A673 (cell line): ENCODE measurements at places on chromosomes 6 and 20. TPM values are rescaled to one million over a fixed set of nuclear protein-coding genes. Genes with fewer than 3 reads are reported as not detected.

DNA sequence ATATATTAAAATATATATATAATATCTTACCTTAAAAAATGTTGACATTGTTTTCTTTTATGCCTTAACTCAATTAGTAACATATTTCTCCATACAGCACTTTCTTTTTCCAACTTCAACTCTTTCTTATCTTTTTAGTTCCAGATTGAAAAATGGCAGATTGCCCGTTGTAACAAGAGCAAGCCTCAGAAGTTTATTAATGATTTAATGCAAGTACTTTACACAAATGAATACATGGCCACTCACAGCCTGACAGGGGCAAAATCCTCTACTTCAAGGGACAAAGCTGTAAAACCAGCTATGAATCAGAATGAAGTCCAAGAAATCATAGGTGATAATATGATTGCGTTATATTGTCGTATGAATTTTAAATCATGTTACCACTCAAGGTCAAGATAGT is 29.4 kb upstream of the KIAA1586 start:
- no peaks in the 10 kb centered on the region for H3K36me3 ChIP-seq
- no peaks in the 10 kb centered on the region for H3K27me3 ChIP-seq
- H3K4me1 ChIP-seq: no peaks in the 10 kb centered on the region
- no peak overlapping the region for H3K27ac ChIP-seq

- no peaks in the 10 kb centered on the region for H3K27me3 ChIP-seq
- no peaks in the 10 kb centered on the region for H3K36me3 ChIP-seq
- H3K27ac ChIP-seq: no peak overlapping the region
- H3K4me3 ChIP-seq: no peak overlapping the region
Observed at GRCh38 chr6:79453558-79454042, 83.6 kb downstream of the LCA5 start.

DNA sequence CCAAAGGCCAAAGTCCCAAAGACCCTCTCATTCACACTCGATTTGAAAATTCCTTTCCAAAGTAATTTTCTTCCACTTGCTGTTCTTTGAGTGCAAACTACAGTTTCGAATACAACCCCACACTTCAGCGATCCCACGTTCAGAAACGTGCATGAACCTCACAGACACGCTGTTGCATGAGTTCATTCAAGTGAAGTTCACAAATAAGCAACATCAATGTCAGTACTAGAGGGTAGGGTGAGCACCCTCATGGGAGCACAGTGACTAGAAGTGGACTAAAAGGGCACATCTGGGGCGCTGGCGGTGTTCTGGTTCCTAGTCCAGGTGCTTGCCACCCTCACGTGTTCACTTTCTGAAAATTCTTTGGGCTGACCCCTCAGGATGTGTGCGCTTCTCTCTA is 59.0 kb downstream of the FAM50B start:
- peaks cover 20% of the 10 kb centered on the region for H3K4me1 ChIP-seq
- no peak for DNase-seq
- no peaks in the 10 kb centered on the region for H3K27me3 ChIP-seq
- H3K4me3 ChIP-seq: no peak overlapping the region

- no peaks in the 10 kb centered on the region for H3K36me3 ChIP-seq
- H3K4me1 ChIP-seq: peaks cover 43% of the 10 kb centered on the region
- H3K27me3 ChIP-seq: no peaks in the 10 kb centered on the region
- no peak overlapping the region for H3K4me3 ChIP-seq
- no peak overlapping the region for H3K27ac ChIP-seq
Observed at GRCh38 chr6:20703049-20703448, 168.8 kb downstream of the CDKAL1 start.

DNA sequence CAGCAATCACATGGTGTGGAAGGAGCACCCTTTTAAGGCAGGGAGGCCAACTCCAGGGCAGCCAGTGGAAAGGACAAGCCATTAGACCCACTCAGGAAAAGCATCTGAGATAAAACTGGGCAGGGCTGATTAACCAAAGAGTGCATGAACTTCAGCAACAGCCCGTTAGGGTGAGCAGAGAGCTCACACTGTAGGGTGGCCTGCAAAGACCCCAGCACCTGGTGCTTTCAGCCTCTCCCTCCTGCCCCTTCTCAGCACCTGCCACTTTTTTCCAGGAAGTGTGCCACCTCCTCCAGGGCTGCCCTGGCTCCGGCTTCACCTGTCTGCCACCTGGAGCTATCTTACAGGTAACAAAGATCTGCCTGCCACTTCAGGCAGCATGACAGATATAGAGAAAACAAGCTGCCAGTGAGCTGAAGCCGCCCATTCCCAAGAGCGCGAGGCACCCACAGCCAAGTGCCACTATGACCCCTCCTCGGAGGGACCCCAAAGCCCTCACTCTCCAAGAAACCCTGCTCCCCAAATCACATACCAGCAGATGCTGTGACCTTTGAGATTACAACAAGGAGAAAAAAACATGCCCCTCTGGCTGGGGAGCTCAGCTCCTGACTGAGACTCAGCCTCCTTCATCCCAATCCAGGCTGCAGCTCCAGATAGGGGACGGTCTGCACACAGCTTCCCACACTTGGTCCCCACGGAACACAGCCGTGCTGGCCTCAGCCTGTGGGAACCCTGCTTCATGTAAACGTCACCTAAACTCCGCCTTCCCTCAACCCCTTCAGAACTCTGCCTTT is 71.2 kb downstream of the ABHD12 start:
- no peak for DNase-seq
- H3K4me1 ChIP-seq: no peaks in the 10 kb centered on the region
- no peaks in the 10 kb centered on the region for H3K27me3 ChIP-seq
- H3K4me3 ChIP-seq: no peak overlapping the region
- no peaks in the 10 kb centered on the region for H3K36me3 ChIP-seq

DNA sequence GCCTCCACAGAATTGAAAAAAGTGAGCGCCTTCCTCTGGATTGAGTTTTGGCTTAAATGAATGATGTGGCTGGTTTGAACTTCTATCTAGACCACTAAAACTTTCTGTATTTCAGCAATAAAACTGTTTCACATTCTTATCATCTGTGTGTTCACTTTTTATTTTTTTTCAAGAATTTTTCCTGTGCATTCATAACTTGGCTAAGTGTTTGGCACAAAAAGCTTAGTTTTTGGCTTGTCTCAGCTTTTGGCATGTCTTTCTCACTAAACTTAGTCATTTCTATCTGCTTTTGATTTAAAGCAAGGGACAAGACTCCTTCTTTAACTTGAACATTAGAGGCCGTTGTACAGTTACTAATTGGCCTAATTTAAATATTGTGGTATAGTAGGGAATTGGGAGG is 1015.1 kb downstream of the EPHA7 start:
- no peaks in the 10 kb centered on the region for H3K4me1 ChIP-seq
- H3K27me3 ChIP-seq: no peaks in the 10 kb centered on the region
- DNase-seq: no peak
- no peak overlapping the region for H3K4me3 ChIP-seq
- H3K36me3 ChIP-seq: no peaks in the 10 kb centered on the region

DNA sequence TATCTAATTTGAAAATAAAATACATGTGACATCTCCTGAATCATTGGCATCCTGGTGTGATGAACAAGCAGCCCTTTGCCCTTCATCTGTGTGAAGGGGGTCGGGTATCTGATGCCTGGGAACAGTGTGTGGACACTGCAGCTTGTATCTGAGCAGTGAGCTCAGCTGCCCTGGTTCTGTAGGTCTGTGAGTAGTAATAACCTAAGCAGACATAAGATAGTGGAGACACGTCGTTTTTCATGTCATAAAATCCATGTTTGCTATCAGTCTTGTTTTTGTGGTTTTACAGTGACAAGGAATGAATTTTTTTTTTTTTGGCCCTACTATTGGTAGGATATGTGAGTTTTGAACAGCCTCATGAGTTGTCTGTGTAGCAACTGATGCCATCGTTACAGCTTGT is 133.0 kb downstream of the JARID2 start:
- H3K4me1 ChIP-seq: peaks cover 7% of the 10 kb centered on the region
- H3K4me3 ChIP-seq: no peak overlapping the region
- no peak for DNase-seq
- H3K27ac ChIP-seq: no peak overlapping the region
- no peaks in the 10 kb centered on the region for H3K27me3 ChIP-seq
- no peaks in the 10 kb centered on the region for H3K36me3 ChIP-seq

- peaks cover 22% of the 10 kb centered on the region for H3K4me1 ChIP-seq
- no peaks in the 10 kb centered on the region for H3K36me3 ChIP-seq
- H3K4me3 ChIP-seq: no peak overlapping the region
- H3K27ac ChIP-seq: no peak overlapping the region
Observed at GRCh38 chr6:82408952-82409431, 45.4 kb downstream of the TPBG start.

DNA sequence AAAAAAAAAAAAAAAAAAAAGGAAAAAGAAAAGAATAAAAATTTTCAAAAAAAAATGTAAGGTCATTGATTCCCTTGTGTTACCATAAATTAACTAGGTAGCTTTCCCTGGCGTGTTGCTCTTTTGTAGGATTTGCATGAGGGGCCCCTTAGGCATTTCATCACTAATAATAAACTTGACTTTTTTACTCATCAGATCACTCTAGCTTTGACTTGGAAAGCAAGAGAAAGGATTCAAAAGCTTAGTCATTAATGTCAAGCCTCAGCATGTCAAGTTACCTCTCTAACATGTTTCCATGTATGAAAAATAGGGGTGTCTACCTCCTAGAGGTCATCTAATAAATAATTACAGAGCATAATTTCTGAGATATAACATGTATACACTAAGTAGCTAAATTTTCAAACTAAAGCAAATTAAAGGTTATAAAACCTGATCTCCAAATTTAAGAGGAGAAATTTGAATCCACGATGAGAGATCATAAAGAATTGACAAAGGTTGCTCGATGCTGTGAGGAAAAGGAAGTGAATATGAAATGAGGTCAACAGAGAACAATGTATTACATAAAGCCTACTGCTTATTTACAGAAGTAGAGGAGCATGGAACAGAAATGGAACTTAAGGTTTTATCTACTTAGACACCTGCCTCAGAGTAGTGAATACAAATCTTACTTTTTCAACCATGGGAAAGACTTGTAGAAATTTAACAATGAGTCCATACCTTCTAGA is 86.8 kb downstream of the ARHGAP18 start:
- no peaks in the 10 kb centered on the region for H3K36me3 ChIP-seq
- no peaks in the 10 kb centered on the region for H3K4me1 ChIP-seq
- H3K4me3 ChIP-seq: no peak overlapping the region
- no peak for DNase-seq

- no peak overlapping the region for H3K4me3 ChIP-seq
- H3K4me1 ChIP-seq: peaks cover 15% of the 10 kb centered on the region
- DNase-seq: no peak
- H3K27ac ChIP-seq: no peak overlapping the region
- no peaks in the 10 kb centered on the region for H3K27me3 ChIP-seq
Observed at GRCh38 chr20:35726842-35727711, 15.0 kb downstream of the RBM39 start.

DNA sequence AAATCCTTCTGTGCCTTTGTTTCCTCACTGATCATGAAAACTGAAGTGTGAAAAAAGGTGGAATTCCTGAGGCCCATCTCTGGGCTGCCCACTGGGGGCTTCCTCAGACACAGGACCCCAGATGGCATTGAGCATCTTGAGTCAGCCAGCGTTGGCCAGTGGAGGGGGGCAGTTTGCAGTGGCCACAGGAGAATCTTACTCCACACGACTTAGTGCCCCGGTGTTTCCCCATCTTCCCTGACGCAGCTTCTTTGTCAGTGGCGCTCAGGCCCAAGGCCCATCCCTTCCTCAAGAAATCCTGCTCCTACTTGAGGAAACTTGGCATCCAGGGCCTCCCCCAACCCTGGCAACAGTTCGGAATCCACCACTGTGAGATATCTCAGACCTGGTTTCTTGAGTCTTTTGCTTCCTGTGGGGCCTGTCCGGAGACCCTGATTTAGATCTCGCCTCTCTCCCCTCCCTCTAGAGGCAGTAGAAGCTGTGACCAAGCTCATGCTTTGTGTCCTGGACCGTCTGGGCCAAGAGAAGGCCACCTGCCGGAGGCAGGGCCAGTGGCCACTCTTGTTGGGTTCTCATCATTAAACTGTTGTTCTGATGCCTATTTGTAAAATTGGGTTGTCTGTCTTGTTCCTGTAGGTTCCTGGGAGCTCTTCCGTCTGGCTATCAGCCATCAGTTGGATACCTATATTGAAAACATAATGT is 20.2 kb upstream of the DLGAP4 start:
- no peaks in the 10 kb centered on the region for H3K27me3 ChIP-seq
- H3K4me3 ChIP-seq: no peak overlapping the region
- no peaks in the 10 kb centered on the region for H3K4me1 ChIP-seq
- DNase-seq: no peak
- H3K27ac ChIP-seq: no peak overlapping the region

- H3K4me1 ChIP-seq: peaks cover 7% of the 10 kb centered on the region
- no peaks in the 10 kb centered on the region for H3K27me3 ChIP-seq
Observed at GRCh38 chr6:34696189-34696738, 303 bp downstream of the ILRUN start.

- H3K4me3 ChIP-seq: no peak overlapping the region
- no peak for DNase-seq
- no peaks in the 10 kb centered on the region for H3K4me1 ChIP-seq
- no peaks in the 10 kb centered on the region for H3K36me3 ChIP-seq
- no peaks in the 10 kb centered on the region for H3K27me3 ChIP-seq
Observed at GRCh38 chr6:136090929-136091328, 159.2 kb downstream of the MTFR2 start.

DNA sequence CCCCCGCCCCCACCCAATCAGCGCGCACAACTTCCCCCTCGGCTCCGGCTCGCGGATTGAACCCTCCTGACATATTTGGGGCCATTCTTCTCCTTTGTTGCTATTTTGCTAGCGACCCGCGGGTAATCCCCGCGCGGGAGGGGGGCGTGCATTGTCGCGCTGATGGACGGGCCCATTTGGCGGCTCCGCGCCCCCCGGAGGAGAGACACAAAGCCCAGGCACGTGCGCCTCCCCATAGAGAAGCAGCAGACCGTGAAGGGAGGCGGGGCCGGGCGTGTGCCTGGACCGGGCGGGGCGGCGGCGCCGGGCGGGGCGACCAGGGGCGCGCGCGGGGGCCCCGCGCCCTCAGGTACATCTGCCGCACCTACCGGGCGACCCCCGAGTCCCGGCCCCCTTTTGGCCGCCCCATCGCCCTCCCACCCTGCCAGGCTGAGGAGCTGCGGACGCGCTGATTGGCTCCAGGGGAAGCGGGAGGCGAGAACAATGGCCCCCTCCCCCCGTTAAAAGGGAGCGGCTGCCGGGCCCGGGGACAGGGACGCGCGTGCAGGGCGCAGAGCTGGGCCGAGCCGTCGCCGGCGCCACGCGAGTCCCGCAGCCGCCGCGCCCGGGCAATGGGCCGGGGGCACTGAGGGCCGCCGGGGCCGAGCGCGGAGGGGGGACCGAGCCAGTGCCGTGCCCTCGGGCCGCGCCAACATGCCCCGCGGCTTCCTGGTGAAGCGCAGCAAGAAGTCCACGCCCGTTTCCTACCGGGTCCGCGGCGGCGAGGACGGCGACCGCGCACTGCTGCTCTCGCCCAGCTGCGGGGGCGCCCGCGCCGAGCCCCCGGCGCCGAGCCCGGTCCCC is at the start of gene INSM1:
Gene INSM1 (plus strand): TSS at position 530 of the 843 bp plus-strand sequence. CDS start 164 bp downstream, at position 694.
- H3K4me3 ChIP-seq: peak within 1 kb of the TSS; percentile 31
- H3K4me1 ChIP-seq: peaks cover 16% of the 10 kb centered on the region
- DNase-seq: peak; percentile 44
- H3K36me3 ChIP-seq: no peaks in the 10 kb centered on the region
- H3K27ac ChIP-seq: no peak within 1 kb of the TSS

The POM121L2 gene
- total RNA-seq: not detected in 2 replicates

The PTPRA gene
- 56.9 and 65.6 TPM in 2 replicates for total RNA-seq

The PET117 gene
- total RNA-seq: 21.4 and 23.0 TPM in 2 replicates

The TRIM15 gene
- not detected in 2 replicates for total RNA-seq
